HS-5 (cell line): ENCODE measurements at places on chromosomes 4 and X.

- DNase-seq = peak; percentile 92
Measured at GRCh38 chrX:134718105-134718965, 60.1 kb upstream of the PLAC1 start.

DNA sequence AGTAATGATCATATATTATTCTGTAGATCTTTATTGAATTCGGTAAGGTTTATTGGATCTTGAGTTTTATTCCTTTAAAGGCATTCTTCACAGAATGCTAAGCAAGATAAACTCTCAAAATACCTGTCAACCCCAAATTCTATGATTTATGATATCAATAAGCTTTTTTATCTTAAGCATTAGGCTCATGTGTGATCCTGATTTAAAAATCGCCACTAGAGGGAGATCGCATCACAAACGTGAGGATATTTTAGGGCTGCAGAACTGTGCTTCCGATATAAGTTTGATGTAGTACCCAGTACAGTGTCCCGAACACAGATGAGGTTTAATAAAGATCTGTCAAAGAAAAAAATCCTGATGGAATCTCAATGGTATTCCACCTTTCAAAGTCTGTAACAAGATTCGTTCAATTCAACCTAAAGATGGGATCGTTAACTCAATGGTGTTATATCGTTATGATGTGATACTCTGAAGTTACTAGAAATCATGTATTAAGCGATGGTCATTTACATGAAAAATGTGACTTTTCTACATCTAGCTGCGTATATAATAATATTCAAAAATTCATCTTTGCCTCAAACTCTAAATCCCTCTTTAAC, 169.0 kb downstream of the CORIN start:
- DNase-seq = no peak

DNA sequence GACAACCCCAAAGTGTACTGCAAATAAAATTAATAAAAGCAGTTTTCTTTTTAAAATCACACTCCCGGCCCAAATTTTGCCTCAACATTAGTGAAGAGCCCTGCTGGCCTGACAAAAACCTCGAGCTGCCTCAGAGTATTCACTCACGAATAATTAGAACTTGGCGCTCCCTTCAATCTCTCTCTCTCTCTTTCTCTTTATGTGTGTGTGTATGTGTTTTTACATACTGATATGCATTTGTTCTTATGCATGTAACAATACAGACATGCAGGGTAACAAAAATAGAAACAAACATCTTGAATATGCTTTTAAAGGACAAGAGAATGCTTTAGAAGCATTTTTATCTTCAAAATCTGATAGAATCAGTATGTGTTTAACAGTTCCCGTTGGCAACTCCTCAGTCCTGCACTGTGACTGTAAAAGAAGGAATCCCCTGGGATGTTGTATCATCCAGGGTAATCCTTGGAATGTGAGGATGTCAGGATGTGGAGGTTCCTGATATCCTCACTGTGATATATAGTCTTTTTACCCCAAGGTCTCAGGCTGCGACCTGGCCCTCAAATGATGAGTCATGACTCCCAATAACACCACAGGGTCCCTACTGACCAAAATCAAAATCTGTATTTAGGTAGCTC, 53.0 kb downstream of the PTCHD1 start:
- DNase-seq = no peak

GRCh38 chr4:13641084-13641483, 13.6 kb upstream of the BOD1L1 start:
- no peak for DNase-seq

DNA sequence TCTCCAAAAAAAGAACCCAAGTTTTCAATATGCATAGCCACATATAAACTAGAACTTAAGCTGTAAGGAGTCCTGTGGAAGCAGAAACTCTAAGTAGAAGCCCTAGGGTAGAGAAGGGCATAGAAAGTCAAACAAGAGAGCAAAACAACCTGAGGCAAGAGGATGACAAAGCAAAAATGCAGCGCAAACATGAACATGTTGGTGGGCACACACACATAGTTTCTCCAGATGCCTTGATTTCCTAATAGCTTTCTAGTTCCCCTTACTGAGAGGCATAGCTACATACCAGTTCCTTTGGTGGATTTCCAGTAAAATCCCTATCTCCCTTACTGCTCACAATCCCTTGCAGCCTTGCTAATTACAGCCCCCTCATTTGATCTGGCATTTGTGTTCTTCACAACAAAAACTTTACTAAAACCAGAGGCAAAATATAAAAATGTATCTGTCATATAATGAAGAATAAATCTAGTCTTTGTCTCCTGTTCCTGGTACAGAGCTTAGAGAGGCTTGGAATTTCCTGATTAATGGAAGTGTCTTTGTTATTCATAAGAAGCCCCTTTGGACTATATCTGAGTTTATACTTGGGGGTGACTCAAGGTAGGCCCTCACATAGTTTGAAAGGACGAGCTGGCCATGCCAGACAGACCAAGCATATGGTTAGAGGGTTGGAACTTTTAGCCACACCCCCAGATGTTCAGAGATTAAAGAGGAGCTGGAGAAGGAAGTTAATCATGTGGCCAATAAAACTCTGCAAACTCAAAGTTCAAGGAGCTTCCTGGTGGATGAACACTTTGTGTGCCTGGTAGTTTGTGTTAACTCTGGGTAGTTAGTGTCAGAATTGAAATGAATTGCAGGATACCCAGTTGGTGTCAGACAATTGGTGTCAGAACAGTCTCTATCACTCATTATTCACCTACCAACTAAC, 52.7 kb upstream of the ZCCHC13 start:
- DNase-seq = no peak

GRCh38 chr4:147724468-147725201, 7.3 kb upstream of the ARHGAP10 start:
- DNase-seq = no peak

DNA sequence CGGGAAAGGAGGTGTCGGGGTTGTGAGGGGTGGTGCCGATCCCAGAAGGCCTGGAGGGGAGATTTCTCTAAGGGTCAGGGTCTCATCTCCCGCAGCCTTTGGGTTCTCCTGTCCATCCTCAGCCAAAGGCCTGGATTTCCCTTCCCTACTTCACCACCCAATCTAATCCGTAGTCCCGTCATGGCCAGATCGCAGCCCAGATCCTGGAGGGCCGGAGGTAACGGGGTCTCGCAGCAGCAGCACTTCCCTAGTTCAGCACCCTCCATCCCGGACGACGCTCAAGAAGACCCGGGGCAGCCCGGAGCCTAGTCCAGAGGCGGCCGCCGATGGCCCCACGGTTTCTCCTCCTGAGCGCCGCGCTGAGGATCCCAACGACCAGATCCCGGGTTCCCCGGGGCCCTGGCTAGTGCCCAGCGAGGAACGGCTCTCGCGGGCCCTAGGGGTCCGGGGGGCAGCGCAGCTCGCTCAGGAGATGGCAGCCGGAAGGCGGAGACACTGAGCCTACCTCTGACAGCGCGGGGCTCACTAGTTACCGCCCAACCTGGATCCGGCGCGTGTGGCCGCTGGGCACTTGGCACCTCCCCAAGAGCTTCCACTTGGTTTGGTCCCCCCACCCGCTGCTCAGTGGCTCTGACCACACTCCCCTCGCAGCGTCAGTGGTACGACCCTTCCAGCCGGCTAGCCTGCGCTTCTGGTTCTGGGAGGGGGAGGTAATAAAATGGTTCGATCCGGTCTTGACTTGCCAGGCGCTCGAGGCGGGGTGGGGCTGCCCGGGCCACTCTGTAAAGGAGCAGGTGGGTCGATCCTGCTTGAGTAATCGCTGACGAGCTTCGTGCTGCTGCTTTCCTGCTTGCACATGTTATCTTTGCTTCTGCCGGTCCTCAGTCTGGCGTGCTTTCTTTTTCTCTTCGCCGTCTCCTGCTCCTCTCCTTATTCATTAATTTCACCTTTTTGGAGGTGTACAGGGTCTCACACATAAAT, 3.6 kb downstream of the MAGIX start:
- DNase-seq = no peak

- DNase-seq = no peak
Measured at GRCh38 chr4:152525878-152526277, 10.0 kb downstream of the FBXW7 start.

DNA sequence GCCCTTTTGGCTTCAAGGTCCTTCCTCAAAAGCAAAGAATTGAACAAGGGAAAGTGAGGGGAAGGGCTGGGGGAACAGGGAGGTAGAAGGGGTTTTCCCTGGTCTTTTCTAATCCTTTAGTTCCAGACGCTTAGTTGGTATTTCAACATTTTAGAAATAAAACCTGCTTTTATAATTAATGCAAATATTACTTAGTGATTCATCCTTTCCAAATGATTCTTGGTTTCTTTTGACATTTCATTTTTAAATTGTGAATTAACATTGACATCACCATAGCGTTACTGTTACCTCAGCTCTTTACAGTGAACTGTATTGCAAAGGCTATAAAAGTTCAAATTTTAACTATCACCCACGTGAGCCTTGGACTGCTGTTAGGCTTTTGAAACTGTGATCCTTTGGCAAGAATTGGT, 20.9 kb downstream of the NFKB1 start:
- no peak for DNase-seq

DNA sequence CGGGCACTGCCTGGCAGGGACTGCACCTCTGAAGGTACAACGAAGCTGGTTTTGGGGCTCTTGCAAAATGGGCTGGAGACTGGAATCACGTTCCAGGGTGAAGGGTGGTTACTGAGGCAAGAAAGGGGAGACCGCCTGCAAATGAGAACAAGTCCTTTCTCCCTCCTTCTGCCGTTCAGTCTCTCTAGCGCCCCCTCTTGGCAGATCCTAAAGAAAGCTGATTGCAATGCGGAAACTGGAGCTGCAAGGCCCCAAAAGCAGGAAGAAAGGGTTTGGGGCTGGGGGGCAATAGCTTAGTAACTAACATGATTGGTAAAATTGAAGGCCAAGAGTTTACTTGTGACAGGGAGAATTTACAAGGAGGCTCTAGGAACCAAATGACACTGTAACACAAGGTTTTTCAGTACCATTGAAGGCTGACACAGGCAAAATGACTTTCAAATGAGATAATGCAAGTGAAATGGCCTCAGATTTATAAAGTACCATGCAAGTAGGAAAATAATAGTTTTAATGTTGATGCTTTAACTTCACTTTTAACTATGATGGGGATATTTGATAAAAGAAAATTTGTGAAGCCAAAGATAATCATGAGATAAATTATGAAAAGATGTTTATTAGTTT, 222.7 kb upstream of the HAND2 start:
- no peak for DNase-seq

- DNase-seq = peak; percentile 41
Measured at GRCh38 chr4:6095023-6095752, 77.0 kb upstream of the C4orf50 start.

DNA sequence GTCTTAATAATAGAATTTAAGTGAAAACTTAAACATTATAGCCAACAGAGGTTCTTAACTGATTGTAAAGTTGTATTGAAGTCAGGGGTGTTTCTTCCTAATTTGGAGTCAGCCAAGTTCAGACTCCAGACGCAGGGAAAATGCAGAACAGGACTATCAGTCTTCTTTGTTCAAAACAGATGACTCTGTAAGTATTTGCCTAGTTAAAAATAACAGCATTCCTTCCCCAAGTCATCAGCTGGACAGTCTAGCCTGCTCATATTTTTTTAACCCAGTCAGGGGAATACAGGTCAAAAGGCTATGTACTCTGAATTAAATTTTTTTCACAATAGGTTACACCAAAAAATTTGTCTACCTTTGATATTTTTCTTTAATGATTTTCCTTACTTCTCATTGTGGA, 73.8 kb upstream of the DCLK2 start:
- no peak for DNase-seq

DNA sequence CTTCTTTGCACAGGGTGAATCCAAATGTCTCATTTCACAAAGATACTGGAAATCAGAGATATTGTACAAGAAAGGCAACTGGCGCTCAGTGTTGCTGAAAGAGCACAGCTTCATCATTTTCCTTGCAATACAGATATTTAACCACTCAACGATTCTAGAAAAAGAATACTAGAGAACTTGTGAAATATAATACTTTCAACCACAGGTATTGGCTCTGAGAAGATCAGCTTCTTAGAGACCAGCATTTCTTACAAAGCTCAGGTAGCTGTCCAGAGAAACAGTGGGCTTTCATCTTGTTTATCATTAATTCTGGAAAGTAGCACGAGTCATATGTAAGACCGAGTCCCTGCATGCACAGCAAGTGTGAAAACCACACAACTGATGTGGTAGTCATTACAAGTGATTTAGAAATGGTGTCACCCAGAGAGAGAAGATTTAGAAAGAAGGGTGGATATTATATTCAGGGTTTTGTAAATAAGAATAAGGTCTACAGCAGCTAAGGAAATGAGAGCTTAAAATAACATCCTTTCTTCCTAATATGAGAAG, 7.8 kb upstream of the PPARGC1A start:
- no peak for DNase-seq

DNA sequence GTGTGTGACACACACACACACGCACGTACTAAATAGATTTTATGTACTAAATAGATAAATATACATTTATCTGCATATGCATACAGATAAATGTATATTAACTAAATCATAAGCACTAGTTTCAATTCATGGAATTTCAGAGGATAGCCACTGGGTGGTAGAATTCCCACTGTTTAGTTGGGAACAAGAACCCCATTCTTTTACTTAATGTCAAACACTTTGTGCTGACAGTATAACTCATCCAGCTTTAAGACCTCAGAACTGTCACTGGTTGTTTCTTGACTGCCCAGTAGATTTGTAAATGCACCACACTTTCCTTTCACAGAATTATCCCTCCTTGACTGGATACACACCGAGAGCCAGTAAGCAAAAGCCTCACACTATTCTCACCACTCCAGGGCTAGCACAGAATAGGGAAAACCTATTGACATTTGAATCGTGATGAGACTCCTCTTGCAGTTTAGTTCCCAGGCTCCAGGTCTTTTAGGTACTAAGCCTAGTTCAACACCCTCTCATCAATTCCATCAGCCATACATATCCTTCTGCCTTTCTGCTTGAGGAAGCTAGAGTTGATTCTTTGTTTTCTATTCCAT, 32.4 kb downstream of the PPARGC1A start:
- DNase-seq = no peak

- no peak for DNase-seq
Measured at GRCh38 chrX:103536732-103537131, 17.4 kb upstream of the RAB40A start.

GRCh38 chr4:154604696-154605200, 7.7 kb downstream of the FGG start:
- DNase-seq = no peak
